Activated naive CD4-positive, alpha-beta T cell treated with anti-CD3 and anti-CD28 coated beads for 36 hours (primary cell): ENCODE measurements at places on chromosomes 2 and 18.
A peak's percentile ranks its signal among the peaks of the same experiment; 100 is the strongest.

DNA sequence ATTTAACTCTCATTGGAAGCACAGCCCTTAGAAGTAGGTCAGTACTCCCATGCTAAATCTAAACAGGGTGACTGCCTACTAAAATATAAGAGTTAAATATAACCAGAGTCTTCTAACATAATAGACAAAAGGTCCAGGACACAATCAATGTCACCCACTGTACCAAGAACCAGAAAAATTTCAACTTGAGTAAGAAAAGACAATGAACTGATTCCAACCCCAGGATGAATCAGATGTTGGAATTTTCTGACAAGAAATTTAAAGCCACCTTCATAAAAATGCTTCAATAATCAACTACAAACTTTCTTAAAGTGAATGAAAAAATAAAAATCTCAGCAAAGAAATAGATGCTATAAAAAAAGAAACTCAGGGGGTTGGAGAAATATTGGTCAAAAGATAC, 71.3 kb upstream of the NPAS2 start:
- no peak for DNase-seq

GRCh38 chr2:29238497-29238896, 123.3 kb downstream of the CLIP4 start:
- peak; percentile 27 for DNase-seq

- DNase-seq, result no peak
These were observed at the start of gene CYS1 for GRCh38 chr2:10079870-10080535. CYS1 (minus strand) TSS chr2:10080411; CDS start chr2:10080223, 188 bp downstream.

- peak; percentile 26 for DNase-seq
These were observed 11.3 kb upstream of the TMSB10 start for GRCh38 chr2:84894131-84894586.

- no peak for DNase-seq
These were observed 280.9 kb downstream of the PTPRM start for GRCh38 chr18:7848054-7848412.

DNA sequence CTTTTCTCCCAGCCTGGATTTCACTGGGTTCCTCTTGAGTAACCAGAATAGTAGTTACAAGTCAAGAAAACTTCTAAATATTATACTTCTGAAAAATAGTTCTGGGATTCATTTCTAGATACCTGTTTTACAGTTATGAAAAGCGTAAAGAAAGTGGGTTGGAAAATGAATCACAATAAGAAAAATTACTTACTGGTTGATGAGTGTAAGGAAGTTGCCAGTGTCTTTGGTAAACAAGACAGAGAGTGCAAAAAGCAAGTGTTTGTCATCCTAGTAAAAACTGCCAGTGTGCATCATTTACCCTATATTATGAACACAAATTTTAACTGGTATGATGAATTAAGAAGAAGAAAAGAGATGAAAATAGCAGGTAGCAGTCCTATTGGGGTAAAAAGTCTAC, 88.9 kb downstream of the R3HDM1 start:
- no peak for DNase-seq

DNA sequence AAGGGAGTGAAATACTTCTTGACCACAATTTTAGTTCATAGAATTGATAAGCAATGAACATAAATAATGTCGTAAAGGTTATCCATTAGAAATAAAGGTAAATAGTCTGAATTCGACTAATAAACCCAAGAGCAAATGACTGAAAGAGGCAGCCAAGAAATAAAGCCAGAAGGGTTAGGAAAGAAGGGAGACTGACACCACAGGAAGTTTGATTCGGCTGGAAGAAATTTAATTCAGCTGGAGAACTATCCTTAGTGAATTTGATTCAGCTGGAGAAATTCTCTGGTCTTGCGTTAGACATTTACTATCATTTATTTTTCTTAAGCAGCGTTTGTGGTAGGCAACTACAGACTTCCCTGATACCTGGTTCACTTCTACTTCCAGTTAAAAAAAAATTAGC, 429.6 kb downstream of the PID1 start:
- DNase-seq, result no peak

- DNase-seq, result no peak
These were observed 70.6 kb upstream of the EPAS1 start for GRCh38 chr2:46226620-46227019.

DNA sequence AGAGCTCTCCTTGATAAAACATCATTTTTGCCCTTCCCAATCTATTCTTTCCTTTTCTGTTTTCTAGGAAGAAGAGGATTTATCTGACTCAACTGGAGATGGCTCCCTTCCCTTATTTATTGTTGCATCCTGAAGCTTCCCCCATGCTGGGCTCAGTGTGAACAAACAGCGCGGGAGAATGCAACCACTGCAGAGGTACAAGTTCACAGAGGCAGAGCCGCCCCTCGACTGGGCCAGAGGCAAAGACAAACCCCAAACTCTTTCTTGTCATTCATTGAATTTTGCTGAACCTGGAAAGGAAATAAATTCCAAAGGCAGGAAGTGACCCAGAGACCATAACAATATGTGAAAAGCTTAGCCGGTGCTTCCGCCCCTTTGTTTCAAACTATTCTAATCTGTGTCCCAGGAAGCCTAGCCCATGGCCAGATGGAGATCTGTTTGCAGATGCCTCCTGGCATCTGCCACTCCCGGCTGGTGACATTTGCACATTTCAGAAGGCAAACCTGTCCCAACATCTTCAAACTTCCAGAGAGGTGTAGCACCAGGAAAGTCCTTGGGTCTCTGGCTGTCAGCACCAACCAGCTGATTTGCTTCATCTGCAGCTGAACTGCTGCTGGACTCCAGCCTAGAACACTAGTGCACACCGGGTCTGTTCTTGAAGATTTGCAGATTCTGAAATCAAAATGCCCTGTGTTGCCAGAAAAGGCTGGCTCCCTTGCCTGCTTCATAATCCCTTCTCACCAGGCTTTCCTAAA, 79.4 kb upstream of the MAP4K3 start:
- DNase-seq, result no peak

DNA sequence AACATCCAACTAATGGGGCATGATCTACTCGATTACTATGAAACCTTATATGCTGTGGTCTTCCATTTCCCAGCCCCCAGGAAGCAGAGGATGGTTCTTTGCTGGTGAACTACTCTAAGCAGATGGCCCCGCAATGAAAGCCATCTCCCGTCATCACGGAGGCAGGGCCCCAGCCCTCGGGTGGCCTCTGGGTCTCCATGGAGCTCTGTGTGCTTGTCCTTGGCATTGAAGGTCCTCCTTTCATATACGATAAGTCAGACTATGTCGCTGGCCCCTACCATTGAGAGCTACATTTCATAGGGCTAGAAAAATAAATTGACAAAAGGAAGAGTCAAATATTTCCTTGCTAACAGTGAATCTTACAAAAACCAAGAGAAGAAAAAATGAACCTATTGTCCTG, 416.8 kb downstream of the CMPK2 start:
- DNase-seq, result no peak

- no peak for DNase-seq
These were observed 179.0 kb downstream of the KLHL29 start for GRCh38 chr2:23563673-23564614.

- no peak for DNase-seq
These were observed 219.6 kb downstream of the LTBP1 start for GRCh38 chr2:33166287-33166881.

DNA sequence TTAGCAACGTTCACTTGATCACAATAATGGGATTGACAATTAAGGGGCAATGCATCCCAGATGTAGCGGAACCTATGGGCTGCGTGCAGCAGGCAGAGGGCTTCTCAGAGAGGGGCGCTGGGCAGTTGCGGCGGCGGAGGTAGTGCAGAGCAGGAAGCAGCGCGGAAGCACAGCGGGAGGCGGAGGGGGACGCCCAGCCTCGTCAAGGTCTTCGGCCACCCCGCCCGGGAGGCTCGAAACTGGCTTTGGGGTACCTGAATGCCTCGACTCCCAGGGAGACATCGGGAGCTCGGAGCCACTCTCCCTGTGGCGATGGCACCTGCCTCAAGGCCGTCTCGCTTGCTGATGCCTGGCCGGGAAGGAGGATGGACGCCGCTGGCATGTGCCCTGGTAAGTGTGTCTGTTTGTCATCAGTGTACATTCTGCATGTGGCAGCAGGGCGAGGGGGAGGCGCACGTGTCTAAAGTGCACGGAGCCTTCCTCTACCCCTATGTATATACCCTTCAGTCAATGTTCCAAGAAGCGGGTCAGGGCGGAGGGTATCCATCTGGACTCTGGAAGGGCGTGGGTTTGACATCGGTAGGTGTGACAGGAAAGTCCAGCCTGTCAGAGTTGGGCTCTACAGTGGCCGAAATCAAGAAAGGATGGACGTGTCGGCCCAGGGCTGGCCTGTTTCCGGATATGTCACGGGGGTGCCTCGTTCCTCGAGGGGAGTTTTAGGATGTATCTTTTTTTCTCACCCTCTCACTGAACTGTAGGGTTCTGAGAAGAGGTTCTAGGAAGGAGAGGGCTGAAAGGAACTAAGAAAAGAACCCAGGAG, 7.5 kb upstream of the SP9 start:
- DNase-seq, result peak; percentile 27

- DNase-seq, result no peak
These were observed 241.8 kb downstream of the PTH2R start for GRCh38 chr2:208648368-208648767.

GRCh38 chr18:48033790-48034650, 103.6 kb upstream of the SMAD2 start:
- DNase-seq, result no peak

GRCh38 chr2:55156326-55156725, 75.8 kb downstream of the CLHC1 start:
- no peak for DNase-seq

GRCh38 chr18:23380001-23380550, 73.0 kb upstream of the RIOK3 start:
- DNase-seq, result no peak

DNA sequence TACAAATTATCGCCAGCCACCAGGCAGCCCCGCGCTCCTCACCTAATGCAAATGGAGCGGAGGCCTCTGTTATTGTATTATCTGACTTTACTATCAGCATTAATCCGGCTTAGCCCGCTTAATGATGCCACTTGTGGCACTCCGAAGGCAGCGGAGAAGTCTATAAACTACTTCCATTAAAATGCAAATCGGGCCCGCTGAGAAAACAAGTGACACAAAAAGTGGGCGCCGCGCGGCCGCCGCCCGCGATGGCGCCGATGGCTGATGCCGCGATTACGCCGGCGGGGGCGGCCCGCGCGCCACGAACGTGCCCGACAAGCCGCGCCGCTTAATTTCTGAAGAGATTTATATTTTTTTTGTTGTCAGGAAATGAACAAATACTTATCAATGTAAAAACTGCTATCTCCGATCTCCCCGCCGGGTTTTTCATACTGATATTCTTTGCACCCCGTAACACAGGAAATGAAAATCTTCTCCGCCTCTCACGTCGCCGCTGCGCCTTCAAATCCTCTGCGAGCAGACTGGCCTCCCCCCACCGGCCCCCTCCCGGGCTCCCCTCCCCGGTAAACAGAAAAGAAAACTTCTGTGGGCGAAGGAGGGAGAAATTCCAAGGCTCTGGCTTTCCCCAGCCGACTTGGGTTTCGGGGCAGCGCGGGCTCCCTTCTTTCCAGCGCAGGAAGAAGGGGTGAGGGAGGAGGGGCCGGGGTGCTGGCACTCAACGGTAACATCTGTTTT, 221.8 kb downstream of the INSIG2 start:
- DNase-seq, result peak; percentile 69

DNA sequence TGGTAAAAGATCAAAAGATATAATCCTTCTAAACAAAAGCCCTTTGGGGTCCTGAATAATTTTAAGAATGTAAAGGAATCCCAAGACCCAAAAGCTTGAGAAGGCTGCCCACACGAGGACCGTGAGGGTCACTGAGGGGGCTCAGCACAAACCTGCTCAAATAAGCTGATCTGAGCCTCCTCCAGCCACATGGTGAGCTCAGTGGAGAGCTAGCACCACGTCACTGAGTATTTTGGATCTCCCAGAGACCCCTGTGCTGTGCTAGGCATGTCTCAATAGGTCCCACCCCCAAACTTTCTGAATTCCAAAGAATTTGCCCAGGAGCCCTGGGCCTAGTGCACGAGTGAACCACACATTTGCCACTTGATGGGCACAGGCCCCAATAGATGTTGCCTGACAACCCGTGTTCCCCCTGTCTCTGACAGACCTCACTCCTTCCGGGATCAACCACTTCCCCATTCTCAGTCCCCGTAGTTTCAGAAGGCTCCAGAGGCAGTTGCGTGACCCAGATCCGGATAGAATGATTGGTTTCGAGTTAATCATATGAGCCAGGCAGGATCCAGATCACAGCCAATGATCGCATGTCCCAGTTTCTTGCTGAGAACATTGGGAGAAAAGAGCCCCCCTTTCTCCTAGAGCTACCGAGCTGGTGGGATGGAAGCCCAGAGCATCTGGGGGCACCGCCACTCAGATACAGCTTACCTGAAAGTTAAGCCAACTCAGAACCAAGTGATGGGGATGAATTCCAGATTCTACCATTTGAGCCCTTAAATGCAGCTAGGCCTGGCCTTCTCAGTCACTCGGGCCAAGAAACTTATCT, 203.8 kb downstream of the TNS1 start:
- no peak for DNase-seq

GRCh38 chr18:59697236-59697932, at the start of gene CCBE1:
CCBE1 (minus strand) TSS chr18:59697423.
- DNase-seq, result peak; percentile 52

GRCh38 chr18:38611036-38611964, 1045.7 kb upstream of the CELF4 start:
- peak; percentile 63 for DNase-seq

DNA sequence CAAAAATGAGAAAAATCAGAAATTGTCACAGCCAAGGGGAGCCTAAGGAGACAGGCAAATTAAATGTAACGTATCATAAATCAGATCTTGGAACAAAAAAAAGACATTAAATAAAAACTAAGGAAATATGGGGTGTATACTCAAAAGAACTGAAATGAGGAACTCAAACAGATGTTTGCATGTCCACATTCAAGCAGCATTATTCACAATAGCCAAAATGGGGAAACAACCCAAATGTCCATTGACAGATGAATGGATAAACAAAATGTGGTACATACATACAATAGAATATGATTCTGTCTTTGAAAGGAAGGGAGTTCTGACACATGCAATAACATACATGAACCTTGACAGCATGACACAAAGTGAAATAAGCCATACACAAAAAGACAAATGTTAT, 155.8 kb upstream of the KLF7 start:
- no peak for DNase-seq

DNA sequence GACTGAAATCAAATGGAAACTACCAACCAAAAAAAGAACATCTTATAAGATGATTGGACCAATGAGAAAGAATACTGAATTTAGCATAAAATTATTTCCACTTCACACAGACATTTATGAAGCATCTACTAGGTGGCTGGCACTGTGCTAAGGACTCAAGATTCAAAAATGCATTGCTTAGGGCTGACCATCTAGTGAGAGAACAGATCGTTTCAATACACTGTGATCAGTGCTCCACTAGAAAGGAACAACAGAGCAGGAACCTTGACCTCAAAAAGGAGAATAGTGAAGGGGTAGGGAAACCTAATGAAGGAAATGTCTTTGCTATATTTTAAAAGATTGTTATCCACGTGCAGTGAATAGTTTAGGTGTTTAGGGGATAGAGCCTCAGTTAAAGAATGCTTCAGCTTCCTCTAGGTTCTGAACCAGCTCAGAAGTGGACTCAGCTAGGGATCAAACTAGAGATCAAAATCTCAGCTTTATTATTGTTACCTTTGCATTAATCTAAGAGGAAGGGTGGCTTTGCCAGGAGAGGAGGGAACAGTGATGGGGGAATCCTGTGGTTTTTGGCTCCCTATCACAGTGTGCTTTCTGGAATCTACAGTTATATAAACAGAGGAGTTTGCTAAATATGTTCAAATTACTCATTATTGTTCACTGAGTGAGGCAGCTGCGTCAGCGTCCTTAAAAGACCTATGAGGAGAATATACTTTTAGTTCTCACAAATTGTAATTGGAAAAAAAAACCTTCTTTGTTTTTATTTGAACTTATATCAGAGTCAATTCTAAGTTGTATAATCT, 16.2 kb upstream of the BBS5 start:
- DNase-seq, result no peak
